ENCODE measurements at places on chromosomes 6 and 20.

GRCh38 chr6:116057766-116058165 is 2.9 kb downstream of the FRK start:
- DNase-seq: no peak

GRCh38 chr6:136103763-136104311 is 146.3 kb downstream of the MTFR2 start:
- peak; percentile 34 for DNase-seq

GRCh38 chr20:17854307-17854903 is 114.2 kb downstream of the SNX5 start:
- peak; percentile 57 for DNase-seq

- no peak for DNase-seq
These were observed 6.3 kb downstream of the RRBP1 start for GRCh38 chr20:17675519-17676377.

- no peak for DNase-seq
These were observed 373.5 kb downstream of the TBC1D32 start for GRCh38 chr6:120960761-120961160.

DNA sequence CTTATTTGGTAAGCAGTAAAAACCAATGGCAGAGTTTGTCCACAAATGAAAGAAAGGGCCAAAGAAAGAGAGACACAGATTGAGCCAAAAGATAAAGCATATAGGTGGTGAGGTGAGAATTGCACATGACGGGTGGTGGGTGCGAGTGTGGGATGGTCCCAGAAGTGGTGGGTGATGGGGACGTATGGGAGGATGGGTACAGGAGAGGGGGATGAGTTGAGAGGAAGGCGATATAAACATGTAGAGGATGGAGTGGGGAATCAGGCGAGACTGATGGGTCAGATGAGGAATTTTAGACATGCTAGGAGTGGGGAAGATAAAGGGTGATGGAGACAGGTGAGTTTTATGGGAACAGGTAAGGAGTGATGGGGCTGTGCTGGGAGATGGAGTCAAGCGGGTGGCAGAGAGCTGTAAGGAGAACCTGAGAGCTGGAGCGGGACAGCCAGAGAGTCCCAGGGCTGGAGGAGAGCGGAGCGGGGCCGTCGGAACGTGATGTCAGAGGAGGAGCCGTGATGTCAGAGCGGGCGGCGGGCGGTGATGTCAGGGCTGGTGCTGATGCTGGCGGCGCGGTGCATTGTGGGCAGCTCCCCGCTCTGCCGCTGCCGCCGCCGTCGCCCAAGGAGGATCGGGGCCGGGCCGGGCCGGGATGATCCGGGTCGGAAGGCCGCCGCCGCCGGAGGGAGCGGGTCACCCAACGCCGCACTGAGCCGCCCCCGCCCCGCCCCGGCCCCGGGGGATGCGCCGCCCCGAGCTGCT is at the start of gene TTBK1:
TSS of gene TTBK1 (plus strand) at position 574 of the 756 bp plus-strand sequence. CDS start 3,180 bp downstream, outside the sequence.
- DNase-seq: peak; percentile 26

DNA sequence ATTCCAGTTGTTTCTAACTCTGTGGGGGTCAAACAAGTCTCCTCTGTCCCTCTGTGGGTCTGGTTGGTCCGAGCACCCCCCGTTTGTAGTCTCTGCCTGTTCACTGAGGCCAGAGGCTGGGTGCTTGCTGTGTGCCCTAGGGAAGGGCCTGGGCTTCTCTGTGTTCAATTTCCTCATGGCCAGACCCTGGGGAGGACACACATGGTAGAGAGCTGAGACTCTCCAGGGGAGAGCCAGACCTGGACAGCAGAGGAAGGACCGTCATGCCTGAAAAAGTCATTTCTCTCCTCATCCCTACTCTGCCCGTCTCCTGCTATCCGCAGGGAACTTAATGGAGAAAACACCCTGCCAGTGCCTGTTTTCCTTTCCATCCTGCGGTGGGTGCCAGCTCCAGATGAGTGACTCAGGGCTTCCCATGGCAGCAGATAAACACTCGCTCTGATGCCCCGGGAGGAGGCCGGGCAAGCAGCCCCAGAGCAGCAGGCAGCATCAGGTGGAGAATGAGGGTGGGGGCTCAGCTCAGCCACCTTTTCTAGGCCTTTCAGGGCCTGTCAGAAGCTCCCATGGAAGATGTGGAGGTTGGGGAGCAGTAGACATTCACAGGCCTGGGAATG is 51.9 kb downstream of the SNAI1 start:
- DNase-seq: peak; percentile 90

DNA sequence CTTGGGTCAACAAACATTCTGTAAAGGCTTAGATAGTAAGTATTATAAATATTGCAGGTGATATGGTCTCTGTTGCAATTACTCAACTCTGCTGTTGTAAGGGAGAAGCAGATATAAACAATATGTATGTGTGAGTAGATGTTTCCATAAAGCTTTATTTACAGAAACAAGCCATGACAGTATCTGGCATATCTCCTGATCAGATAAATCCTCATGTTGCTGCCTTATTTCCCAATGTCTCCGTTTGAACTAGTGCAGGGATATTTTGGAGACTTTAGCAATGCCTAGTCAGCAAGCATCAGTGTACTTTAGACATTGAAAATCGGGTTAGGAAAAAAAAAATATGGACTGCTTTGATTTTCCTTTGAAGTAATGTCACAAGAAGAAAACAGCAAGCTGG is 96.1 kb downstream of the LAMA2 start:
- no peak for DNase-seq

DNA sequence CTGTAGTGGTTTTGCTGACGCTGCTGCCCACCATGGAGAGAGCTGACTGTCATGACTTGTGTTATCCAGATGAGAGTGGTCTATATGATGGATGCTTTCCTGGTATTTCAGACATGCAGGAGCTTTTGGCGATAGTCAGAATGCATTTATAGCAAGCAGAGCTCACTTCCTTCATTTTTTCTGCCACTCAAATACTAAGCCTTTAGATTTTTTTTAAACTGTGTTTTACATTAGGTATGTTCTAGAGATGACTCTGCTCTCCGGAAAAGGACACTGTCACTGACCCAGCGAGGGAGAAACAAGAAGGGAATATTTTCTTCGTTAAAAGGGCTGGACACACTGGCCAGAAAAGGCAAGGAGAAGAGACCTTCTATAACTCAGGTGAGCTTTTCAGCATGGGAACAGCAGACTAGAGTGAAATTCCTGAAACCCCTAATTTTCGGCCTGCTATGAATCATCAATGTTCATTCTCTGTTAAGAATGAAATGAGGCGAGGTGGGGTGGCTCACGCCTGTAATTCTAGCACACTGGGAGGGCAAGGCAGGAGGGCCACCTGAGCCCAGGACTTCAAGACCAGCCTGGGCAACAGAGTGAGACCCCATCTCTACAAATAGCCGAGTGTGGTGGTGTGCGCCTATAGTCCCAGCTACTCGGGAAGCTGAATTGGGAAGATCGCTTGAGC is 98.6 kb upstream of the CLDN20 start:
- DNase-seq: no peak

DNA sequence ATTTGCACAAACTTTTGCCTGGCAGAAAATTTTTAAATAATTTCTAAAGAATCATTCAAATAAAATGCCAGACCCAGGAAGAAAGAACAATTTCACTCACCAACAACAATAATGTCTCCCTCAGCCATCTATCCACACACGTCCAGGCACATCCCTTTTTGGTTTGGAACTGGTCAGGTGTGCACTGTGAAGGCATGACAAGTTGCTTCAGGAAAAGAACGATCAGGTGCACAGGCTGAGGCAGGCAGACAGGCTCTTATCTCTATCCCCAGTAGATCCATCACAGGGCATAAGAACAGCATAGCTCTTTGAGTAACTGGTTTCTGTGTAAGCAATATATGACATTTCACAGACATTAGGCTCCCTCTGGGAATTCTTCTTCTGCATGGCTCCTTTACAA is 18.1 kb upstream of the NXT1 start:
- DNase-seq: no peak
